ENCODE measurements at places on chromosomes 6 and 20.

DNA sequence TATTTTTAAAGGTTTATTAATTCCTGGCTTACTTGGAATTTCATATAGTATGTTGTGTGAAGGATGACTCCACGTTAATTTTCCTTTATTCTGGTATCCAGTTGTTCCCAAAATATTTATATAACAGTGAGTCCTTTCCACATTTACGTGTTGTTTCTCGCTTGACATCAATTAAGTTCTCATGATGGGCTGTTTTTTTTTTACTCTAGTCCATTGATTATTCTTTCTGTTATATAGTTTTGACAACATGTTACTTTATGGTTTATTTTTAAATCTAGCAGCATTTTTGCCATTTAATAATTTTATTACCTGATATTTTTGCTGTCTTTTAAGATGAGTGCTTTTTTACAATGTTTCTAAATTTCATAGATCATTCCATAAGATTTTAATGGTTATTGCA lies 6.7 kb downstream of the TRIM40 start:
- no peak for DNase-seq

DNA sequence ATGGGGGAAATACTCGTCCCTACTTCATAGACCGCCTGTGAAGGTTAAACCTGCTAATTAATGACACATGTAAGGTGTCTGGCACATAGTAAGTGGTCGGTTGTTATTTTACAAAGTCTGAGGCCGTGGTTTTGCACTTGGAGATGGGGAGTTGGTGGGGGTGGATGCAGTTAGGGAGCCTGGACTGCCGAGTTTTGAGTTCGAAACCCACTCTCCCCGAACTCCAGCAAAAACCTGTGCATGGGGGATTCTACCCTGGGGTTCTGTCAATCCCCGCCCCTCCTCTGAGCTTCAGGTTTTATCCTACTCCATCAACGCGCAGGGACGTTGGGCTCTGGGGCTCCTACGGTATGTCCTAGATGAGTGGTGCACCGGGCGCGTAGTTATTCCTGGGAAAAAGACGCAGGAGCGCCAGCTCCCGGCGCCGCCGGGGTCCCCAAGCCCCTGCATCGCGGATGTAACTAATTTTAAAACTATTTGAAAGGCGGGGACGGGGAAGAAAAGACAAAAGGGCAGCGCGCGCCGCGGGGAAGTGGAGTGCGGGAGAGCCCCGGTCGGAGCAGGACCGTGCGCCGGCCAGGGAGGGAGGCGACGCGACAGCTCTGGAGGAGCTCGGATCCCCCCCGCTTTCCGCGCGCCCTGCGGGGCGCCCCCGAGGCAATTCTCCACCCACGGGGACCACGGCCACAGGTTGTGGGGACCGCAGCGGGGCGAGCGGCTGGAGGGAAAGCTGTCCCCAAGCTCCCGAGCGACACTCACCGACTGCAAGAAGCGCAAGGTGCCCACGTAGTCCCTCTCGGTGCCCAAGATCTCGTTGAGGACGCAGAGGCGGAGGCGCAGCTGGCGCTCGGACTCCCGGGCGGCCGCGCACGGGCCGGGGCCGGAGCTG lies 672 bp downstream of the PREX1 start:
- no peak for DNase-seq

- no peak for DNase-seq
These were observed 27.8 kb upstream of the PIM1 start for GRCh38 chr6:37142050-37142614.

GRCh38 chr6:54002116-54002515 lies 109.1 kb upstream of the MLIP start:
- DNase-seq = no peak

DNA sequence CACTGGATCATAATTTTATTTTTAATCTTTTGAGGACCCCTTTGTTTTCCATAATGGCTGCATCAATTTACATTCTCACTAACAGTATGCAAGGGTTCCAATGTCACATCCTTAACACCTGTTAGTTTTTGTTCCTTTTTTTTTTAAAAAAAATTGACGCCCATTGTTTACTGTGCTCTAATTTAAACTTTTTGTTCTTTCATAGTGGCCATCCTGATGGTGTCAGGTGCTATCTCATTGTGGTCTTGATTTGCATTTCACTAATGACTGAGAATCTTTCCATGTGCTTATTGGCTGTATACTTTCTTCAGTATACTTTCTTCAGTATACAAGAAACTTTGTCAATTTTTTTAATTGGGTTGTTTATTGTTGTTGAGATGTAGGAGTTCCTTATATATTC lies 347.0 kb downstream of the RNGTT start:
- DNase-seq = no peak

DNA sequence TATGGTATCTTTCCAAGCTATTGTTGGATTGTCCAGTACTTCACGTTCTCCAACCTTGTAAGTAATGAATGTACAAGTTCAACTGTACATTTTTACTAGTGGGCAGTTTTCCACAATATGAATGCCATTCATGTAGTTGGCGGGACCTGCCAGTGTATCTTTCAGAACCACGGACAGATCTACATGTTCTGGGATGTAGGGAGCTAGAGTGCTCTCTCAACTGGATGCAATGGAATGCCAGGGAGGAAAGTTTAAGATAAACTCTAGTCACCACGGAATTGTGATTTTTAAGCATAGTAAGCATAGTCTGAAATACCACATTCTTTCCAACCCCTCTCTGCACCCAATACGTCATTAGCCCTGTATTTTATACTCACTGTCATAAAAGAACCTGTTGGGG lies 21.5 kb upstream of the HLA-C start:
- DNase-seq = no peak

DNA sequence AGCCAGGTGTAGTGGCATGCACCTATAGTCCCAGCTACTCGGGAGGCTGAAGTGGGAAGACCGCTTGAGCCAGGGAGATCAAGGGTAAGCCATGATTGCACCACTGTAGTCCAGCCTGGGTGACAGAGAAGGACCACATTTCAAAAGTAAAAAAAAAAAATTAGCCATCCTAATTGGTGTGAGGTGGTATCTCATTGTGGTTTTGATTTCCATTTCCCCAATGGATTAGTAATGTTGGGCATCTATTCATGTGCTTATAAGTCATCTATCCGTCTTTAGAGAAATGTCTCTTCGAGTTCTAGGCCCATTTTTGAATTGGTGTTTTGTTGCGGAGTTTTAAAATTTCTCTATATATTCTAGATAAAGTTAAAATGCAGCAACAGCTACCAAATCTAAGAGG lies 21.7 kb downstream of the ABHD12 start:
- DNase-seq = no peak

DNA sequence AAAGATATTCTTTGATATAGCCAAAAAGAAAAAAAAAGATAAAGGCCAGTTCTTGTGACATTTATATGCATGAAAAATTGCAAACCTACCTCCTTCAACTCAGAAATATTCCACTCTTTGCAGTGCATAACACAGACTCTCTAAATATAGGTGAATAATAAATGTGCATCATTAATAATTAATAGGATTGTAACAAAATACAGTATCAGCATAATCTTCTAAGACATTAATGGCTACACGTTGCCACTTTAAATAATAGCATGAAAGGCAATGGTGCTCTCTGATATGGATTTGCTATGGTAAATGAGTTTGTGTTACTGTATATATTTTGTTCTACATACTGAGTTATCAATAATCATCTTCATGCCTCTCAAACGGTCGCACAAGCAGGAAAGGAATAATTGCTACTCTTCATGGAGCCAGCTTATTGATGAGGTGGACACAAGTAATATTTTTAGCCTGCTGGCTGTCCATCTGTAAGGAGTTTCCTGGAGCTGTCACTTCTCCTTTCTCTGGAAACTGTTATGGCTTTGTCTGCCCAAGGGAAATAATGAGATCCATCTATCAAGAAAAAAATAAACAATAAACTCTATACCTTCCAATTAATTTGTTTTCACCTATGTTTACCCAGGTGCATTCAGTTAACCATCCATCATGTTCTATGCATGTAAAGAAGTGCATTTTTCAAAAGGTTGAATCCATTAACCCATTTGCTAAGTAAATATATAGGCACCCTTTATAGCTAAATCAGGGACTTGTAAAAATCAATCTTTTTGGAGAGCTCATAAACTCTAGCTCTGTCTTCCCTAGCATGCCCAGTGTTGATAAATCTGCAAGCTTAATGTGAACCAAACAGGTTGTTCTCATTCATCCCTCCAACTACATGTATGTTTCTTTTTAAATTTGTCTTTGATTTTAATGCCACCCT lies 253.0 kb downstream of the NKAIN2 start:
- no peak for DNase-seq

DNA sequence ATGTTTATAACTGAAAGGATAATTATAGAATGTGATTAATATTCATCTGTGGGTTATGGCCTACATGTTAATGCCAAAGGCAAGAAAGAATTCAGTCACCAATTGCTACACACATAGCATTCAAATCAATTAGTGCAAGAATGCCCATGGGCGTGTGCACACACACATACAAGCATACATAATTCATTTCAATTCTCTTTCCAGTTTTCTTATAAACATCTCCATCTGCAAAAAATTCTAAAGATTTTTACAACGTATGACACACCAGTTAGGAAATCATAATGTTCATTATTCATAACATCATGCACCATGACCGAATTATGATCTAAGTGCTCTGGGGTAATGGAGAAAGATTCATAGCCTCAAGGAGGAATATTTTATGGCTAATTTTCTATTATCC lies 111.0 kb upstream of the ADTRP start:
- DNase-seq = no peak

- DNase-seq = no peak
These were observed 70.4 kb downstream of the AKAP7 start for GRCh38 chr6:131205481-131206244.

- no peak for DNase-seq
These were observed 19.3 kb downstream of the CITED2 start for GRCh38 chr6:139355172-139355571.

DNA sequence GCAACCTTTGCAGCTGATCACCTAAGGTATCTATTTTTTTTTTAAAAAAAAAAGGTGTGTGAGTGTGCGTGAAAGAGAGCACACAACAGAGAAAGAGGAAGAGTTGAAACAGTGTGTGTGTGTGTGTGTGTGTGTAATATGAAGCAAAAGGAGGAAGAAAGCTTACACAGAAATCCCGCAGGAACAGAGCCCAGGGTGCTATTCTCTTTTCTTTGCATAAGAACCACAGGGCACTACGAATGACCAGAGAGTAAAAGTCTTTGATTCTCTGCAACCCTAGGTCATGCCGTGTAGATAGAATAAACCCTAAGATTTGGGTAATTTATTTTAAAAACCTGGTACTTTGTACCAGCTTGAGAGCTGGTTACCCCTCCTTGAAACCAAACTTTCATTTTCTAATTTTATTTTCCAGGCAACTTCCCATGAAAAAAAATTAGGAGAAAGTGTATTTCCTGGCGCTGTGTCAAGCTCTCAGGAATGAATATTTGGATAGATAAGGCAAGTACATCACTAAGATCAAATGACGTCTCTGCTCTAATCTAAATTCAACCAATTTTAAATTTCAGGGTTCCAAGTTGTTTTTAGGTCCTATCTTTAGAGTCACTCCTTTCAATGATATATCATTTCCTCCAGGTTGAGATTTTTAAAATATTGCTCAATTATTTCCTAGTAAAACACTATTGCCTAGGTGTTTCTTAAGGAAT lies 47.9 kb upstream of the ID4 start:
- no peak for DNase-seq

Data from stimulated activated CD4-positive, alpha-beta T cell treated with anti-CD3 and anti-CD28 coated beads, Interleukin-12 subunit alpha, Interleukin-12 subunit beta, amount 100 ng/mL, for 24 hours (primary cell).